ENCODE measurements at places on chromosomes 6 and 20.
A peak's percentile ranks its signal among the peaks of the same experiment; 100 is the strongest.

DNA sequence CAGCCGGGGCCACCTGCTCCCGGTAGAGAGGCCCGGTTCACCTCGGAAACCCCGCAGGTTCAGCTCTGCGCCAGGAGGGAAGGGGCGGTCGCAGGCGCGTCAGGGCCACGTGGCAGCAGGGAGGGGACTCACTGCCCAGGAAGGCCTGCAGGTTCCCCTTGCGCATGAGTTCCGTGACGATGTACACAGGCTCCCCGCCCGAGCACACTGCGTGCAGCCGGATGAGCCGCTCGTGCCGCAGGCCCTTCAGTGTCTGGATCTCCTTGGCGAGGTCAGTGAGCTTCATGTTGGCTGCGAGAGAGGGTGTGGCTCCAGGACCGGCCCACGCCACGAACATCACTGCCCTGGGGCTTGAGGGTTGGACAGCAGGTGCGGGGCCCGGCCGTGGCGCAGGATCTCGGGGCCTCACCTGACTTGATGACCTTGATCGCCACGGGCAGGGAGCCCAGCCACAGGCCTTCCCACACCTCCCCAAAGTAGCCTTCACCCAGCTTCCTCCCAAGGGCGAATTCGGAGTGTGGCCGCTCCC is 4.9 kb upstream of the PTK6 start:
- no peak for DNase-seq

- DNase-seq, result no peak
These were observed 507.3 kb upstream of the ARID1B start for GRCh38 chr6:156269751-156270369.

DNA sequence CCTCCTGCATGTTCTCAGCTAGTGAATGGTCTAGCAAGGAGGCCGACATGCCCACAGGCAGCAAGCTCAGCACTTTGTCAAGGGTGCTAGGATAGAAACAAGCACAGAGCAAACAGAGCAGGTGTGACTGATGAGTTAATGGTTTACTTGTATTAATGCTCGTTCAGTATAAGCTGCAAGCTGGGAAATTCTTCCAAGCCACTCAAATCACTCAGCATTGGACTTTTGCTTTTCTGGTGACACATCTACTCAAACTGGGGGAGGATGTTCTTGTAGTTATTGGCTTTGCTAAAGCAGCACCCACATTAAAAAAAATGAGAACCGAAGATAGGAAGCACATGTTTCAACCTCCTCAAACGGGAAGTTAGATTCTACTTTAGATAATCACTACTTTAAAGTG is 43.1 kb upstream of the NEDD9 start:
- DNase-seq, result no peak

GRCh38 chr20:1490643-1491195 is 501 bp downstream of the SIRPB2 start:
- DNase-seq, result no peak

DNA sequence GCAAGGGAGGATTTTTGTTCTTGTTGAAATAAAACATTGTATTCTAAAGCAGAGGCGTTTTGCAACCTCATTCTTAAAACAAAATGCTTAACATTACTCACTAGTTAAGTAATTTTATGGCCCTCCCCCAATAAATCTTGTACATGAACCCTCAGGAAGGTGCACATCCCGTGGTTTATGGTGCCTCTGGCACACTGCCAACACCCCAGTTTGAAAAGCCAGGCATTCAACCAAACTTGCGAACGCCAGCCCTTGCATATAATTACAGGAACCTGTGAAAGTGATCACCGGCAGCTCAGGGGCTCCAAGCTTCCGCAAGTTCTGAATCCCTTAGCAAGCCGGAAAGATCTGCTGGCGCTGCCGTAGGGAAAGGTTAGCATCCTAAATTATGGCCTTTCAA is 1109.0 kb upstream of the FLRT3 start:
- DNase-seq, result peak; percentile 13

DNA sequence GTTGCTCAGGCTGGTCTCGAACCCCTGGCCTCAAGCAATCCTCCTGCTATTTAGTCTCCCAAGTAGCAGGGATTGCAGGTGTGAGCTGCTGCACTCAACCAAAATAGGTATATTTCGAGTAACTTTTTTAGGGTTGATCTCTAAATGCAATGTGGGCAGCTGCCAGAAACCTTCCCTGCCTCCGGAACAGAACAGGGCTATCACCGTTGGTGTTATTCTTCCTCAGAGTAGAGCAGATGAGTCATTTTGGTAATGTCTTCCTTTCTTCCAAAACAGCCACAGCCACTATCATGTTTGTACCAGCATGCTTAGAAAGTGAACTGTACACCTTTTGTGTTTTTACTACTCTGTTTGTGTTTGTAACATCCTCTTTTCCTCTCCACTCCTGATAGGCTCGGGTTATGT is 44.1 kb downstream of the SNX9 start:
- DNase-seq, result peak; percentile 47

GRCh38 chr6:42025845-42026243 is 24.5 kb upstream of the TAF8 start:
- DNase-seq, result no peak

- DNase-seq, result no peak
These were observed 14.3 kb upstream of the KCNB1 start for GRCh38 chr20:49496553-49497397.

- DNase-seq, result no peak
These were observed 3.9 kb downstream of the RAB44 start for GRCh38 chr6:36701401-36701991.

GRCh38 chr20:1368448-1369199 is 24.2 kb downstream of the FKBP1A start:
- DNase-seq, result peak; percentile 69

DNA sequence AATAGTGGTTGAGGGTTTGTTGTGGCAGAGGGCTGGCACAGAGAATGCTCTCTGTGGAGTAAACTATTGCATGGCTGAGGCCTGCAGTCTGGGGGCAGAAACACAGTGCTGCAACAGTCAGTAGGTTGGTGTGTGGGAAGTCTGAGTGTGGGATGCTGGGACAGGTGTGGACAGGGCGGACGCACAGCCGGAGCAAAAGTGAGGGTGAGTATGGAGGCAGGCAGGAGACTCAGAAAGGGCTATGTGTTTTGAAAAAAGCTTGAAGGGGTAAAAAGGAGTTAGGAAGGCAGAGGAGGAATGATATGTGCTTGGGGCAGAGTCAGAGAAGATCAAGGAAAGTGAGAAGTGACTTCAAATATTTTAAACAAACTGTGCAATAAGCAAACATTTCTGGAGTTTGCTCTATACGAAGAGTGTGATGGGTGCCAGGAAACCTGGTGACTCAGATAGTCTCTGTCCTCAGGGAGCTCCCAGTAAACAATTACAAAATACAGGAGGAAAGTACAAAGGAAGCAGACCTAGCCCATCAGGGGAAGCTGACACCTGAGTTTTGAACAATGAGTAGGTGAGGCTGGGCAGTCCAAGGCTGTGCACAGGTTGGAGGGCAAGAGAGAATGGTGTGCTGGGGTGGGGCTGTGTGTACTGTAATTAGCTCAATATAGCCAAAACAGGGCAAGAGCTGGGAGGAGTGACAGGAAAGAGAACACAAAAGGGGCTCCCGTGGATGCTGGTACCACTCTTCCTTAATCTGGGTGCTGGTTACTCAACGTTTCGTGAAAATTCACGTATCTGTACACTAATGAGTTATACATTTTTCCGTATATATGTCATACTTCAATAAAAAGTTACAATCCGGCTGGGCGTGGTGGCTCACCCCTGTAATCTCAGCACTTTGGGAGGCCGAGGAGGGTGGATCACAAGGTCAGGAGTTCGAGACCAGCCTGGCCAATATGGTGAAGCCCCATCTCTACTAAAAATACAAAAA is 55.2 kb downstream of the PIGU start:
- DNase-seq, result peak; percentile 53

DNA sequence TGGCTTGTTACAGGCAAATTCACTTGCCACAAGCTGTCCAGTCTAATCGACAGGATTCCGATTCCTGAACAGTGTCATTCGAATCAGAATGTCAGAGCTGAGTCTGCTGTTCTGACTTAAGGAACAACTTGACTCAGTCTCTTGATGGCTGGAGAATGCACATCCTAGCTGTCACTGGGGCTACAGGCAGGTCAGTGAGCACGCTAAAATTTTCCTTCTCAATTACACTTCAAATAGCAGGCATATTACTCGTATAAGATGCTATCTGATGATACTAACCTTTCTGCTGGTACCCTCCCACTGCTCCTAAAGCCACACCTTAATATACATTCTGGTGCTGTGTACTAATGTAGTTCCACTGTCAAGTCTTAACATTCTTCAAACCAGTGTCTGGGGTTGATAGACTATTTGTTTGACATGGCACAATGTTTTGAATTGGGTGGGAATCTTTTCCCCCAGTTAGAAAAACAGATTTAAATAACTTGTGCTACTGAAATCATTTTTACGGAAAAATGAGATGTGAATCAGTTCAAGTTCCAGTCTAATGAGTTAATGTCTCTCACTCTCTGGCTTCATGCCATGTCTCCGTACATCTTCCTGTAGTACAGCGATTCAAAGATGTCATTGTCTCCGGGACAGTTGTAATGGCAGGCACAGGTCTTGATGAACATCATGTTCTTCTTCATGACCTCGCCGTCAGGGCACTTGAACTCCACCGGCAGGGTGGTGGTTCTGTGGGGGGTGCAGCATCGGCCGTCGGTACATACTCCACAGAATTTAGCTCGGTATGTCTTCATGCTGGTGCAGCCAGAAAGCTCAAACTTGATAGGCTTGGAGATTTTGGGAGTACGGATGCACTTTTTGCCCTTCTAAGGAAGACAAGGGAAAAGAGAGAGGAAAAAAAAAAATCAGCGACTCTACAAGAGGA is 2.2 kb downstream of the CCN2 start:
- DNase-seq, result peak; percentile 71

DNA sequence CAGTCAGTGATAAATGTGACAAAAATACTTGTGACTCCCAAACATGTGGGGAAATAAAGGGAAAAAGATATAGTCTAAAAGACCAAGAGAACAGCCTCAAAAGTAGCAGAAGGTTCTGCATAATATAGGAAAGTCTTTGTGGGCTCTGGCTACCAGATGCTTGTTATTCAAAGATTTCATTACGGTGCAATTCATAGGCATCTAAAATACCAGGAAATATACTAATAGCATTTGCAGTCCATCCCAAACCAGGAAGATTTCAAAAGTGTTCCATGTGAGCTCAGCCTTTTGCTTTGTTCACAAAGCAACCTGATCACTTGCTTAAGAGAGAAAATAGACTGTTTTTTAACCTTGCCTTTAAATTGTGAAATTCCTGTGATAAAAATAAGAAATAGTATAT is 506.7 kb upstream of the MARCKS start:
- DNase-seq, result peak; percentile 54

DNA sequence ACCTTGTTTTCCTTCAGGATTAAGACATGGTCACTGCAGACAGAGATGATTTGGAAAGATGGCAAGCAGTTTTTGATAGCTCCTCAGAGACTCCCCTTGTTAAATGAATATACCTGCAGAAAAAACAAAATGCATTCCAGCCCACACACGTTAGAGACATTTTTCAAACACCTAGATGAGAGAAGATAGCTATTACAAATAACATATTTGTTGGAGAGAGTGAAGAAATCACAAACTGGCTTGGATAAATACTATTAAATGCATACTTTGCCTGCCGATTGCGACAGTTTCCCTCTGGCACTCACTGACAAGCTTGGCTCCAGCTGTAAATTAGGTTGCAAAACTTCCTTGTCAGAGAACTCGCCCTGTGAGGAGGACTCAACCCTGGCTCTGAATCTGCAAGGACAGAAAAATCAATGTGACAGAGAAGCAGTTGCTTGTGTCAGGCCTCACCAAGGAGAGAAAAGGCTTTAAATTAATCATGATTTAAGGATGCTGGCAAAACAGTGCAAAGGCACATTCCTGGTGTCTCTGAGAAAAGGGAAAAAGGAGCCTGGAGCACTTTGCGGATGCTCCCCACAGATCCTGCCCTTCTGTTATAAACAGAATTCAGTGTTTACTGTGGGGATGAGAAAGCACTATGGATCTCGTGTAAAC is 423.7 kb upstream of the MARCKS start:
- peak; percentile 96 for DNase-seq

GRCh38 chr20:16505894-16506293 is 67.4 kb downstream of the KIF16B start:
- DNase-seq, result no peak

Data from fibroblast of villous mesenchyme (primary cell).